ENCODE measurements at places on chromosomes 12 and 14. TPM values are rescaled to one million over a fixed set of nuclear protein-coding genes. Genes with fewer than 3 reads are reported as not detected.

The RNASE3 gene
- 2.3 TPM for polyA plus RNA-seq

The OTOGL gene
- polyA plus RNA-seq, result 0.07 TPM

The KRT2 gene
- not detected for polyA plus RNA-seq

The RNASE7 gene
- polyA plus RNA-seq, result not detected

The MYH6 gene
- not detected for polyA plus RNA-seq

The KLHL33 gene
- 0.16 TPM for polyA plus RNA-seq

The MANSC1 gene
- 35.7 TPM for polyA plus RNA-seq

The YBX3 gene
- 1.5 TPM for polyA plus RNA-seq

The SLC38A4 gene
- polyA plus RNA-seq, result not detected

The RAP1B gene
- 185 TPM for polyA plus RNA-seq

The KRT75 gene
- not detected for polyA plus RNA-seq

The SERPINA9 gene
- polyA plus RNA-seq, result not detected

The TSPAN8 gene
- 6.8 TPM for polyA plus RNA-seq

The CCDC177 gene
- 0.13 TPM for polyA plus RNA-seq

The COX8C gene
- polyA plus RNA-seq, result not detected

The KRT78 gene
- polyA plus RNA-seq, result not detected

The FOXM1 gene
- not detected for polyA plus RNA-seq

The NELL2 gene
- 250 TPM for polyA plus RNA-seq

The LTBR gene
- 1.6 TPM for polyA plus RNA-seq

The HSPB8 gene
- 16.1 TPM for polyA plus RNA-seq

The SRRM4 gene
- 4.1 TPM for polyA plus RNA-seq

The NANOG gene
- 0.09 TPM for polyA plus RNA-seq

The CACNA2D4 gene
- not detected for polyA plus RNA-seq

The SDR9C7 gene
- 0.54 TPM for polyA plus RNA-seq

The TMCC3 gene
- polyA plus RNA-seq, result 6.9 TPM

The RFC5 gene
- polyA plus RNA-seq, result 5.0 TPM

The PTMS gene
- polyA plus RNA-seq, result 10.0 TPM

The TESPA1 gene
- not detected for polyA plus RNA-seq

The KCNMB4 gene
- 86.5 TPM for polyA plus RNA-seq

The SYNDIG1L gene
- polyA plus RNA-seq, result not detected

The DCAF5 gene
- 16.7 TPM for polyA plus RNA-seq

The GLIPR1L1 gene
- 4.4 TPM for polyA plus RNA-seq

The OR4K14 gene
- polyA plus RNA-seq, result not detected

The ADIPOR2 gene
- 18.8 TPM for polyA plus RNA-seq

The PTHLH gene
- 31.3 TPM for polyA plus RNA-seq

The AHSA1 gene
- polyA plus RNA-seq, result 323 TPM

The BCL11B gene
- polyA plus RNA-seq, result 0.26 TPM

The NPAS3 gene
- 15.9 TPM for polyA plus RNA-seq

The TRIAP1 gene
- polyA plus RNA-seq, result 75.6 TPM

The TMEM121 gene
- 0.27 TPM for polyA plus RNA-seq

The DAO gene
- polyA plus RNA-seq, result 35.5 TPM

The RNASE1 gene
- 37.8 TPM for polyA plus RNA-seq

The SIRT4 gene
- polyA plus RNA-seq, result 6.4 TPM

The KRT83 gene
- polyA plus RNA-seq, result not detected

The NEUROD4 gene
- not detected for polyA plus RNA-seq

The SERPINA5 gene
- not detected for polyA plus RNA-seq

The WSCD2 gene
- 6.9 TPM for polyA plus RNA-seq

The MMP14 gene
- polyA plus RNA-seq, result 4.0 TPM
